Sigmoid colon (tissue), 7 donors: ENCODE measurements at places on chromosomes 7 and 10.

GRCh38 chr10:54478601-54479000 lies 322.4 kb downstream of the PCDH15 start:
- H3K4me3 ChIP-seq: no peak overlapping the region
- H3K36me3 ChIP-seq: no peaks in the 10 kb centered on the region
- no peak overlapping the region for H3K27ac ChIP-seq
- H3K27me3 ChIP-seq: no peaks in the 10 kb centered on the region

DNA sequence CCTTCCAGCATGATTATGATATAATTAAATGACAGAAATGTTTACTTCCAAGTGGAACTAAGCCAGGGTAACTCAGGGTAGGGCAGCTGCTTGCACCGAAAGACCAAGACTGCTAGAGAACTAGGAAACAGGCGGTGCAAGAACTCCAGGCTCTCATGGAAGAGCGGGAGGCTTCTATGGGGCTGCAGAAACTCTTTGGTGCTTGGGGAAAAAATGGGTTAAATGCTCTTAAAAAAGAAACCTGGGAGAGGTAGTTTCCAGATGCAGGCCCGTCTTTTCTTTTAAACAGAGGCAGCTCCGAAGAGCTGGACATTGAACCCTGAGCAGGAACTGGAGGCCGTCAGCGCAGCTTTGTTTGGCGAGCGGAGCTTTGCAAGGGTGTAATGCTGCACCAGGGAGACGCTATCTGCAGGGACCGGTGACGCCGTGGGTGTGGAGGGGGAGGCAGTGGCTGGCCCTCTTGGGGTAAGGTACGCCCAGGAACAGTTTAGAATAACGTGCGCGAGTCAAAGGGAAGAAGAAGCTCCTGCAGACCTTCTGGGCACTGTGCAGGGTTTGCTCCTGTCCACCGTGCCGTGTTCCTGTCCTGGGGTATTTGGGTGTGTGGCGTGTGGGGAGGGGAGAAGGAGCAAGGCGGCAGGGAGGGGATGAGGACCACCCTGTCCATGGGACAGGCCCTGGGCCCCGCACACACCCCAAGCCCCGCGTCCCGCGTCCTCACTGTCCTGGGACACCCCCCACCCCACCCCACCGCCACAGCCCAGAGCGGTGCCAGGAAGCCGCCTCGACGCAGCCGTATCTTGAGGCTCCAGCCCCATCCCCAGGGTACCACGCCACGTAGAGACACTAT lies 59.0 kb downstream of the EGFR start:
- H3K27ac ChIP-seq: peak overlapping the region; percentile 75
- no peak overlapping the region for H3K4me3 ChIP-seq
- no peak for DNase-seq
- H3K27me3 ChIP-seq: no peaks in the 10 kb centered on the region
- no peaks in the 10 kb centered on the region for H3K36me3 ChIP-seq
- H3K4me1 ChIP-seq: peaks cover 58% of the 10 kb centered on the region

DNA sequence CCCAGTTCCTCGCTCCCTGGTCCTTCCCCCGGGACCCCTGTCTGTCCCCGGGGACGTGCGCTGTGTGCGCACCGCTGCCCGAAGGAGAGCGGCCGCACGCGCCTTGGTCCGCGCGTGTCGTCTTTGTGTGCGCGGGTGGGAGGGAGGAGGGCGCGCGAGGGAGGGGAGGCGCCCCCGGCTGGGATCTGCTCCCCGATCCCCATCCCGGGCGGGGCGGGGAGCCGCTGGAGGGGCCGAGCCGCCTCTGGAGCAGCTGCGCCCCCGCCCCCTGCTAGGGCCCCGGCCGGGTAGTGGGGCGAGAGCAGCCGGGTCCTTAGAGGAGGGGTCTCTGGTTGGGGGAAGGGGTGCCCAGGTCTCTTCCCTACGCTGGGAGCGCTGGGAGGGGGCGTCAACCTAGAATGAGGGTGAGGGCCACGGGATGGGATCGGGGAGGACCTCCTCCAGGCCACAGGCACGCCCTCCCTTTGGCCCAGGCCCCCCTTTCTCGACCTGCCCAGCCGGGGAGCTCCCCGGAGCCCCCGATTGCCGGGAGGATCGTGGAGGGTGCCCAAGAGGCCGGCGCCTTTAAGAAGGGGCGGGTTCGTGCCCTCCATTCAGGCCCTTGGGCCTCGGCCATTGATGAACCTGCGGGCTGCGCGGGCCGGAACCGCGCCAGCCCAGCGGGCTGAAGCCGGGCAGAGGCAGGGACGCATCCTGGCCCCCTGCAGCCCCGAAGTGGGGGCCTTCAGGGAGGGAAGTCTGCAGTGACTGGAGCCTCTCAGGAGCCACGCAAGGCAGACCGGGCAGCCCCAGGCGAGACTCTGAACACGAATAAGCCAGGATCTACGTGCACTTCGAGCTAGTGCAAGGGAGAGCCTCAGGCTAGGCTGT lies 678 bp downstream of the SH2B2 start:
- no peaks in the 10 kb centered on the region for H3K36me3 ChIP-seq
- peak; percentile 77 for DNase-seq
- peaks cover 27% of the 10 kb centered on the region for H3K4me1 ChIP-seq
- no peaks in the 10 kb centered on the region for H3K27me3 ChIP-seq
- peak overlapping the region; percentile 84 for H3K4me3 ChIP-seq

GRCh38 chr7:32298408-32299132 lies 191.6 kb downstream of the LSM5 start:
- peaks cover 13% of the 10 kb centered on the region for H3K4me1 ChIP-seq
- H3K27ac ChIP-seq: peak overlapping the region; percentile 25
- no peaks in the 10 kb centered on the region for H3K36me3 ChIP-seq
- DNase-seq: no peak
- H3K4me3 ChIP-seq: peak overlapping the region; percentile 49
- peaks cover 43% of the 10 kb centered on the region for H3K27me3 ChIP-seq

DNA sequence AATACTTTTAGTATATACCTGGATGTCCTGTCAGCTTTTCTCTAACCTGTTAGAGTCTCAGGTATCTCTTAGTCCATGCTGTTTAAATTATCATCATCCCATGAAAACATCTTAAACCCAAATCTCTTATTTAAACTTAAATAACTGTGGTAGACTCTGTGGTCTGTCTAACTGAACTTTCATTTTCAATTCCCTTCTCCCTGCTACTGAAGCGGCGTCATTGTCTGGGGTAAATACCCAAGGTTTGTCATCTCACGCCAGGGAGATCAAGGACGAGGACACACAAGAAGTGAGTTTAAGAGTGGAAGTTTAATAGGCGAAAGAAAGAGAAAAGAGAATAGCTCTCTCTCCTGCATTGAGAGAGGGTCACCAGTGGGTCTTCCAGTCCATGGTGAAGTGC lies 804.4 kb upstream of the CELF2 start:
- no peak overlapping the region for H3K27ac ChIP-seq
- H3K27me3 ChIP-seq: no peaks in the 10 kb centered on the region
- H3K4me3 ChIP-seq: no peak overlapping the region
- peaks cover 5% of the 10 kb centered on the region for H3K4me1 ChIP-seq
- DNase-seq: no peak
